ENCODE measurements at places on chromosomes 13 and 19.

DNA sequence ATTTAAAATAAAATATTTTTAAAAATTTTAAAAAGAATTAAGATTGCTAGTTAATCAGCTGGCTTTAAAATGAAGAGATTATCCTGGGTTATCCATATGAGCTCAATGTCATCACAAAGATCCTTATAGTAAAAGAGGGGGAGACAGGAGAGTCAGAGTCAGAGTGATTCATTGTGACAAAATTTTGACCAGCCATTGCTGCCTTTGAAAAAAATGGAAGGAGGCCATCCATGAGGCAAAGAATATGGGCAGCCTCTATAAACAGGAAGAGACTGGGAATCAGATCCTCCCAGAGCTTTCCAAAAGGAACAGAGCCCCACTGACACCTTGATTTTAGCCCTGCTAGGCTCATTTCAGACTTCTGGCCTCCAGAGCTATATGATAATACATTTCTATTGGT lies 9.3 kb upstream of the RUBCNL start:
- DNase-seq = no peak

- DNase-seq = no peak
These were observed 196.0 kb downstream of the KLF5 start for GRCh38 chr13:73254827-73255226.

GRCh38 chr19:3365836-3366752 lies at the start of gene NFIC:
Gene NFIC, plus strand, starts transcription at chr19:3366583. Its CDS starts 54 bp downstream, at chr19:3366637.
- DNase-seq = no peak

DNA sequence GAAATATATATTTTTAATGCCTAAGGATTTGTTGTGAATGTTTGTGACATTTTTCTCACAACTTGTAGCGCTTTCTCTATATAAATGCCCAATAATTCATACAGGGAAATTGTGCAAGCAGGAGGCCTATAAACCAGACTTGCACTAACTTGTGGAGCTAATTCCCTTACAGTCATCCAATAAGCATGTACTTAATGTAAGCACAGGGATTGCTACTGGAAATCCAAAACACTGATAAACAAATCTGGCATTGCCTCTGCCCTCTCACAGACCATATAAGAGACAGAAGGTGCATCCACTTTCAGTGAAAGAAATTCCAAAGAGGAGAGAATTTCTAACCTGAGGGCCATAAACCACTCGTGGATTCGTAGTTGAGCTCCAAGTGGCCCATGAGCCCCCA lies 518.8 kb downstream of the MYO16 start:
- DNase-seq = no peak
